Activated T-cell treated with anti-CD3 and anti-CD28 coated beads for 24 hours (primary cell): ENCODE measurements at places on chromosomes 2 and 18.

DNA sequence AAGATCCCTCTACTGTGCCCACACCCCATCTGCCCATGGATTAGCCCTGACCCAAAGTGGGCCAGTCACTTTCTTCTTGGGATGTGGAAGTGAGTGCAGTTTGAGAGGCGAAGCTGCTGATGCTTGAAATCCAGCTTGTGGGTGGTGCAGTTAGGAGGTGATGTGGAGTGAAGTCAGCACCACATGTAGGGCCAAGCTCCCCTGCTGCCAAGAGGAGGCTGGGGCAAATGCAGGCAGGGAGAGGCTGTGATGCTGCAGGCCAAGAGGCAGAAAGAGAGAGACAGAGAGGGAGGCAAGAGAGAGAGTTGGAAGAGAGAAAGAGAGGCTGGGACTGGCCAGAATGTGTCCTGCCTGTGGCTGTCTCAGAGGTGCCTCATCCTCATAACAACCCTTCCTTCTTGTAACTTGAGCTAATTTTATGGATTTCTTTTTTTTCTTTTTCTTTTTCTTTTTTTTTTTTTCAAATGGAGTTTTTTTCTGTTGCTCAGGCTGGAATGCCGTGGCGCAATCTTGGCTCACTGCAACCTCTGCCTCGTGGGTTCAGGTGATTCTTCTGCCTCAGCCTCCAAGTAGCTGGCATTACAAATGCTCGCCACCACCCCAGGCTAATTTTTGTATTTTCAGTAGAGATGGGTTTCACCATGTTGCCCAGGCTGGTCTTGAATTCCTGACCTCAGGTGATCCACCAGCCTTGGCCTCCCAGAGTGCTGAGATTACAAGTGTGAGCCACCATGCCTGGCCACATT, 35.3 kb upstream of the CAB39 start:
- no peak for DNase-seq

DNA sequence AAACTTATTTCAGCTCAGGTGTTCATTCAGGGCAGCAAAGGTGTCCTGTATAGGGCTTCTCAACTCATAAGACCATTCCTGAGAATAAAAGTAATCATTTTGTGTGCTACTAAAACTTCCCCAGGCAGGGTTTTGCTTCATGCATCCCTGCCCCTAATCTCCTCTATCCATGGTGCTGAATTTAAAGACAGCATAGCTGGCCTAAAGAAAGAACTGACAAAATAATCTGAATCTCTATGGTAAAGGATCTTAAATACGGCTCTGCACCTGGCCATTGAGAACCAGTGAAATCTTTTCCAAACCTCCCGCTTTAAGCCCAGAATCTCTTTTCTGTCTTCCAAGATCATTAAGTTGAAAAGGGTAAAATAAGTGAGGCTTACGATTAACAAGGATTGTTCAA, 292.1 kb upstream of the KLHL29 start:
- DNase-seq: no peak

GRCh38 chr2:43897492-43897891, 58.7 kb downstream of the ABCG8 start:
- DNase-seq: no peak

- no peak for DNase-seq
Measured at GRCh38 chr2:241986836-241987641, 117.5 kb downstream of the RTP5 start.

GRCh38 chr2:150570712-150571111, 83.2 kb upstream of the RND3 start:
- no peak for DNase-seq
